ENCODE measurements at places on chromosomes 5 and 9.

GRCh38 chr5:153470736-153471135 is 19.7 kb upstream of the GRIA1 start:
- no peak for DNase-seq

GRCh38 chr5:146753641-146754040 is 124.9 kb downstream of the PPP2R2B start:
- no peak for DNase-seq

DNA sequence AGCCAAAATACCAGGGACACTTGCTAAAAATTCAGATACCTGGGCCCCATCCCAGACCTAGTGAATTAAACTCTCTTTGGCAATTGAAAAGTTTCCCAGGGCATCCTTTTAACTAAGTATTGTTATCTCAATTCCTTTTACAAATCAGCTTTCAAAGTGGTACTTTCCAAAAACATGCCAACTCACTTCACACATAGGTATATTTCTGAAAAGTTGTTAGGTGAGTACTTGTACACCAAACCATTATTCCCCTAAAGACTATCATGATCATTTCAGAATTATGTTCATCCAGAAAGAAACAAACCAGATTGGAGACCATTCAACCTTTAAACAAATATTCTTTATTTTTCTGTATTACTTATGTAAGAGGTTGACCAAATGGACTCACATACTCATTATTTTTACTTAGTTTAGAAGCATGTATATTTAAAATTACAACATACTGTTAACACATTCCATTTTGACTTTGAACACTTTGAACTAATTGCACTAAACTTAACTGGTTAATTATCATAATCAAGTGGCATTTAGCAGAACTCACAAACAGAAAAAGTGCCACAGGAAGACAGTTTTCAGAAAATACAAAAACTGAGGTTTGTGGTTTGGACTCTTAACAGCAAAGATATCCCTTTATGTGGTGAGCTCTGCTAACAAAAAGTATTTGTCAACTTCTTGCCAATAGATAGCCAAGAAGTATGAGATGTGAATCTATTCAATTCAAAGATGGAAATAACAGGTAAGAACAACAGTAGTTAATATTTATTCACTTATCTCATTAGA is 40.7 kb downstream of the KIAA0825 start:
- no peak for DNase-seq

DNA sequence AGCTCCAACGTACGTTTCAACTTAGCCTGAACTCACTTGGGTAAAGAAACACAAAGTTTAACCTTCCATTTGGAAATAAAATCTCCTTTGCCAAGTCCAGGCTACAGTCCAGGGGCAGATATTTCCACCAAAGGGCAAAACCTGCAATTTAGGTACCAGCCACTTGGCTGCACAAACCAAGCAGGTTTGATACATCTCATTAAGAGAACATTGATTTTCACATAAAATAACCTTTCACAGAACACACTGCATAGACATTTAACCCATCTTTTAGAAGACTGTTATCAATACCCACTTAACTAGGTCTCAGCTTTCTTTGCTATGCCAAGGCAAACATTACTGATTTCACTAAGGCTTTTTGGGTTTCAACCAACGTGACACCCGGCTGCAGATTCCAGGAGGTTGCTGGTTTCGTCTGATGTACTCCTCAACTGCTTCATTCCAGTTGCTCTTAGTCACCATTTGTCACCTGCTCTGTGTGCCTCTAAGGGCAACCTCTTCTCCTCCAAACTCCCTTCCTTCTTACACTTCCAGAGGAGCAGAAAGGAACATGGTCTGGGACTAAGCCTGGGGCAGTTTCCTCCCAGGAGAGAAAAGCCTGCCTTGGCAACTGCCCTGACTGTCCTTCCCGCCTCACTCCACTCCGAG is 67.1 kb downstream of the EPB41L4B start:
- DNase-seq: peak; percentile 80

- peak; percentile 63 for DNase-seq
Observed at GRCh38 chr9:37617832-37618231, 25.4 kb upstream of the TOMM5 start.

DNA sequence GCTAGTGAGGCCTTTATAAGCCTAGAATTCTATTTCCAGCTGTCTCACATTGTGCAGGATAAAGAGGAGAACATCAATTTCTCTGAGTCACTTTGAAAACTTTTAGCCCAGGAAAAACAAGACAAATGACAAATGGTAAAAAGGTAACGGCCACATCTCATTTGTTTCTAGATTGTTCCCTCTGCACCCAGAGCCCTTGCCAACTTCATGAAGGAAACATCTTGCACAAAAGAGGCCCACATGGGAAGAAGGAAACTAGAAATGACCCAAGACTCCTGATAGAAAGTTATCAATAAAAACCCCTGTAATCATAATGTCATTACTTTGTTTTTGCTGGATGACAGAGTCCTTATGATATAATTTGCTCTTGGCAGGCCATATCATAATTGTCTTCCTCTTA is 5.3 kb downstream of the DPYSL3 start:
- DNase-seq: no peak

- no peak for DNase-seq
Observed at GRCh38 chr9:76333964-76334363, 60.3 kb downstream of the RFK start.

GRCh38 chr5:124806373-124807077 is 60.1 kb upstream of the ZNF608 start:
- DNase-seq: peak; percentile 94

GRCh38 chr5:180130291-180130869 is 58.8 kb upstream of the RNF130 start:
- no peak for DNase-seq

Data from iris pigment epithelial cell (primary cell).